ENCODE measurements at places on chromosomes 16 and 17.

DNA sequence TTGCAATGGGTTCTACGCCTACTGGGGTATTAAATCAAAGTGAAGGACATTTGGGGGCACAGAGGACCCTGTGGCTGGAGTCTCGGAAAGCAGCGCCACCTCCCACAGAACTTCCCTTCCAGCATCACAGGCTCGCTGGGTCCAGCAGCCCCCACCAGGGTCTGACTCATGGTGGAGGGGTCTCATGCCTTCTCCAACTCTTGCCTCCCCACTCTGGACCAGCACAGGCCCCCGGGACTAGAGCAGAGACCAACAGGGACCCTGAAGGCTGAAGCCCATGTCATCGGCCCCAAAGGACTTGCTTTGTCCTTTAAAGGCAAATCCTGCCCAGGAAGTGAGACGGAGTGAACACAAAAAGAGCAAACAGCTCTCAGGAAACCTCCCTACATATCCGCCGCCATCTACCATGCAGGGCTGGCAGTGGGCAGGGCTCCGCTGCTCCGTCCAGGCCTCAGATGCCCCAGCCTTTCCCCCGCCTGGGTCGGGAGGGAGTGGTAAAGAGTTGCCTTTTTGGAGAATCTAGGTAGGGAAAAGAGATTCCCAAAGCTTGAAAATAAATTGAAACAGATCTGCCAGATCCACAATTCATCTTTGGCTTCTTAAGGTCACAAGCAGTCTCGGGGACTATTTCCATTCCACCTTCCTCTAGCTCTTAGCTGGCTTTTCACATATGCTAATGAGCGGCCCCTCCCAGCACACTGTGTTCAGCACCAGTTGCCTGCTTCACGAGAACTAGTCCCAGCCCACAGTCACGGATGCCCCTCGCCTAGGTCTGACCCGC, 2.1 kb upstream of the GPRC5C start:
- no peak for DNase-seq

GRCh38 chr17:68507576-68507975, 4.7 kb upstream of the PRKAR1A start:
- no peak for DNase-seq

DNA sequence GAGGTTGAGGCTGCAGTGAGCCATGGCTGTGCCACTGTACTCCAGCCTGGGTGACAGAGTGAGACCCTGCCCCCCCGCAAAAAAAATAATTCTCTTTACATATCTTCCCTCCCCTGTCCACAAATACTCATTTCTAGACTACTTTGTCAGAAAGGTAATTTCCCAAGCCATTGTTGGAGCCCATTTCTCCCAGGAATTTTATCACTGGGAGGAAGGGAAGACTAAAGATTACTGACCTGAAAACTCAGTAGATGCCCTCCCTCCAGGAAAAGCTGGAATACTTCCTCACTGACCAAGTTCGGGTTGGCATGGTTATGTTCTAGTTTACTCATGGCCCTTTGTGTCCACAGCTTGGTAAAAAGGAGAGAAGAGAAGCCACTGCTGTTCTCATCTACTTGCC, 4.1 kb downstream of the CALCOCO2 start:
- DNase-seq: no peak

DNA sequence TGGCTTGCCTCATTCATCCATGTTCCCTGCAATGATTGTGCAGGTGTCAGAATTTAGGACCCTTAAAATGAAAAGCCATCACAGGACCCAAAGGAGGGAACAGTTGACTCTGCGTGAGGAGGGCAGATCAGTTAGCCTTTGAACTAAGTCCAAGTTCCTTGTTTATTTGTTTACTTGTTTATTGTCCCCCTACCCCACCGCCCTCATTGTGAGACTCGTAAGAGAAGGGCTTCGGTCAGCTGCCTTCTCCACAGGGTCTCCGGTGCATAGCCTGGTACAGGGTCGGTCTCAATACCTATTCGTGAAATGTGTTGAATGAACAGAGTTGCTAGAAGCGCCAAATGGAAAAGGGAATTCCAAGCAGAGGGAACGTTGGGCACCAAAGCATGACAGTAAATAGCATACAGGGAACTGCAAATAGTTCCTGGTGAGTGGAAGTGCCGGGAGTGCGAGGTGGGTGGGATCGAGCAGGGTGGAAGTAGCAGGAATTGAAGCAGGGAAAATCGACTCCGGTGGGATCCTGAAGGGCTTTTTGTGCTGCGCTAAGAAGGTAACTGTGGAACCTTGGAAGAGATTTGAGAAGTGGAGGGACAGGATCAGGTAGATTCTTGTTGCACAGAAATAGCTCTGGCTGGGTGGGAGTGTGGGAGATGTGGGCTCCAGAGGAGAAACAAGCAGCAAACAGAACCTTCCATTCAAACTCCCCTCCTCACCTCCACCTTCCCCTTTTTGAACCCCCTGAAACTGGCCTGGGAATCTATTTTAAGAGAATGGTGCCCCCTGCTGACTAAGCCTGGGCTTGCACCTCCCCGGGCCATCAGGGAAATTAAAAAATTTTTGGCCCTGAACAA, 12.7 kb downstream of the SLC35B1 start:
- DNase-seq: peak; percentile 76

- no peak for DNase-seq
These were observed 16.9 kb upstream of the HOXB9 start for GRCh38 chr17:48642843-48643696.

DNA sequence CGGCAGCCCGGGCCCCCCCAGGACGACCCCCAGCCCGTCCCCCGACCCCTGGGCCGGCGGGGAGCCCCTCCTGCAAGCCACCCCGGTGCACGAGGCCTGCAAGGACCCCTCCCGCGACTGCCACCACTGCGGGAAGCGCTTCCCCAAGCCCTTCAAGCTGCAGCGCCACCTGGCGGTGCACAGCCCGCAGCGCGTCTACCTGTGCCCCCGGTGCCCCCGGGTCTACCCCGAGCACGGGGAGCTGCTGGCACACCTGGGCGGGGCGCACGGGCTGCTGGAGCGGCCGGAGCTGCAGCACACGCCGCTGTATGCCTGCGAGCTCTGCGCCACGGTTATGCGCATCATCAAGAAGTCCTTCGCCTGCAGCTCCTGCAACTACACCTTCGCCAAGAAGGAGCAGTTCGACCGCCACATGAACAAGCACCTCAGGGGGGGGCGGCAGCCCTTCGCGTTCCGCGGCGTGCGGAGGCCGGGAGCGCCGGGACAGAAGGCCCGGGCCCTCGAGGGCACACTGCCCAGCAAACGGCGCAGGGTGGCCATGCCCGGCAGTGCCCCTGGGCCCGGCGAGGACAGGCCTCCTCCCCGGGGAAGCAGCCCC, 15.6 kb upstream of the ZFPM1 start:
- DNase-seq: peak; percentile 73

GRCh38 chr16:87806641-87807546, 41.1 kb upstream of the KLHDC4 start:
- DNase-seq: peak; percentile 69

GRCh38 chr17:2259769-2260536, 43.6 kb downstream of the SMG6 start:
- peak; percentile 63 for DNase-seq

DNA sequence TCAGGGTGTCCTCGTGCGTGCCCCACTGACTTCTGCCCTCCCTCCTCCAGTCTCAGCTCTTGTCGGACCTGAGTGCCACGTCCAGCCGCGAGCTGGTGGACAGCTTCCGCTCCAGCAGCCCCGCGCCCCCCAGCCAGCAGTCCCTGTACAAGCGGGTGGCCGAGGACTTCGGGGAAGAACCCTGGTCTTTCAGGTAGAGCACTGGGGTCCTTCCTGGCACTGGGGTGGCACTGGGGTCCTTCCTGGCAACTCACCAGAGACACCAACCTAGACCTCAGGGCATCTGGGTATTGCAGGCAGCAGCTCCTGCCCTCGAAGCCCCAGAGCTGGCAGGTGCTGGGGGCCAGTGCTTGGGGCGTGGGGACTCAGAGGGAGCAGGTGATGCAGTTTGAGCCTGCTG, 25.0 kb downstream of the SGSH start:
- no peak for DNase-seq

GRCh38 chr17:79027274-79027924, 3.4 kb downstream of the C1QTNF1 start:
- DNase-seq: no peak

GRCh38 chr16:1487395-1488053, 1.2 kb downstream of the PTX4 start:
- DNase-seq: no peak

- DNase-seq: no peak
These were observed 1.9 kb downstream of the RTN4RL1 start for GRCh38 chr17:2023256-2023655.

- no peak for DNase-seq
These were observed 19.7 kb upstream of the GUCY2D start for GRCh38 chr17:7982666-7983065.

- DNase-seq: peak; percentile 74
These were observed 45.6 kb upstream of the HOXB9 start for GRCh38 chr17:48671697-48672171.
